ENCODE measurements at places on chromosomes 5 and 9.

GRCh38 chr9:132226571-132227430 lies 64.9 kb downstream of the NTNG2 start:
- no peak for DNase-seq

DNA sequence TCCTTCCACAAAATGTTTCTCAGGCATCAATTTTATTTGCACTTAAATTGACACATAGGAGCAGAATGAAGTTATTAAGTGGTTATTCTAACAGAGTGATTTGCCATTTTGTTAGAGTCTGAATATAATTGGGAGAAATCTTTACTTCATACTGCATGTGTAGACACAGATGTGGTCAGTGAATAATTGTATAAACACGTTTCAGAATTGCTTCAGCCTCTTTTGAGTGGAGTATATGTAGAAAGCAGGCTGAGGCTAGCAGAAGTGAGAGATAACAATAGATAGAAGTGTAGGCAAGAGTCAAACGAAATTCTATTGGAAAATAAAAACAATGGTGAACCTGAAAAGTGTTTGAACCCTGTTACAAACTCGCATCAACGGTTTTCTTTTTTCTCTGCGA lies 270.7 kb downstream of the TMEM167A start:
- no peak for DNase-seq

DNA sequence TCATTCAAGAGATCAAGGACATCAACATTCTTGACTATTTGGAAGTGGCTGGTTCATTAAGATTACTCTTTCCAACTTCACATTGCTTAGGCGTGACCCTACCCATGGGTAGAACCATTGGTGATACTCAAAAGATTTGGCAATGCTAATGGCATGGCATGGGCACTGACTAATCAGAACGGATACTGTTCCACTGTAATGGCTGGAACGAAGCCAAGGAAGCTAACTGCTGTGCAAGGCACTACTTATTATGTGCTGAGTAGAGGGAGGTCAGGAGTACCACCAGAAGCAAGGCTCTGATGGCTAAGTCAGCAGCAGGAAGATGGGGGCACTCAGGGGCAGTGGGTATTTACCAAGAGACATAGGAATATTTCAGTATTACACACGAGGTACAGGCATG lies 31.9 kb downstream of the GNA14 start:
- DNase-seq = no peak

- DNase-seq = no peak
These were observed 15.6 kb upstream of the FOXD1 start for GRCh38 chr5:73464016-73464745.

DNA sequence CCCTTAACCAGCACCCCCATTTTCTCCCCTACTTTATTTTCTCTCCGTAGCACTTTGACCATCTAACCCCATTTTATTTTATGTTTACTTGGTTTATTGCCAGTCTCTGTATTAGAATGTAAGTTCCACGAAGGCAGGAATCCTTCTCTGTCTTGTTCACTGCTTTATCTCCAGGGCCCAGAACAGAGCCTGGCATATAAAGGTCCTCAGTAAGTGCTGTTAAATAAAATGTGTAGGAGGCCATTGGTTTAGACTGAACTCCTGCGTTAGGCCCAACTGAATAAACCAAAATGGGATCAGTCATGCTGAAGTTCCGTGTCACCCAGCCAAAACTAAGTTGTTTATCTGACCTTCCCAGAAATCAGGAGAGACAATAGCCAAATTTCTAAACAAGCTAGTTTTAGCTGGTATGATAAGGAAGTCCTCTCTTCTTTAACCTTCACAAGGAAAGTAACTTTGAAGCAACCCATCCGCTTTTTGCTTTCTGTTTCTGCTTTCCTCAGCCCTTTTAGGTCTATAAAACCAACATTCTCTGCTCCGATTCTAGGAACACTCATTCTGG lies 29.0 kb upstream of the CCNJL start:
- DNase-seq = no peak

DNA sequence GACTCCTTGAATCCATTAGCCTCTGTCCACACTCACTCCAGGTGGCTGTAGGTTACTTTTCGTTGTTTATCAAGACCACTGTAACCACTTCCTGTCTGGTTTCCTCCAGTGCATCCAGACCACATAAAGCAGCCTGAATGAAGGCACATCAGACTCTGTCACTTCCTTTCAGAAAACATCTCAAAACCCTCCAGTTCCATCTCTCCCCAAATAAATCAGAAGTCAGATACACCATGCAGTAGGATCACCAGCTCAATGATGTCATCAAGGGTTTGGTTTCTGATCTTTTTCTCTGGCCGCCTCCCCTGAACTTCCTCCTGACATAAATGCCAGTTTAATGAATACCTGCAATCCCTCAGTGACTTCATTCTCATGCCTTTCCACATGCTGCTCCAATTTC lies 161.2 kb downstream of the ZNF462 start:
- no peak for DNase-seq

GRCh38 chr5:174188295-174188694 lies 142.8 kb downstream of the NSG2 start:
- DNase-seq = no peak

GRCh38 chr5:114174837-114175236 lies 187.0 kb upstream of the KCNN2 start:
- DNase-seq = no peak

DNA sequence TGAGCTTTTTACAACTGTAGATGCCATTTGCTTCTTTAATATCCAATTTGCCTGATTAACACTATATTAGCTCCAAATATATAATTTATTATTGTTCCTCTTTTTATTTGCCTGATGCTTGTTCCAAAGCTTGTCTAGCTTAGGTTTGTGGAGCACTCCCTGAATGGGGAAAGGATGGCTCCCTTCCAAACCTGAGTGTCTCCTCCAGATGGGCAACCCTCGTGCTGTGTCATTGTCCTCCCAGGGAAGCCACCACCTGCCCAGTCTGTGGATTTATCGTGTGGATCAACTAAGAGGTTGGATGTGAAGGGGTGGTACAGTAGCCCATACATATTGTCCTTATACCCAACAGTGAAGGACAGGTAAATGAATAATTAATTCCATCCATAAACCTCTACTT lies 404.9 kb downstream of the CDK5RAP2 start:
- DNase-seq = no peak

- peak; percentile 75 for DNase-seq
These were observed 10.5 kb downstream of the GLRX start for GRCh38 chr5:95812074-95812471.

All from activated effector memory CD4-positive, alpha-beta T cell treated with anti-CD3 and anti-CD28 coated beads, Interleukin-2, amount 50 U/mL, for 16 hours (primary cell).